ENCODE measurements at places on chromosomes 3 and 15.

DNA sequence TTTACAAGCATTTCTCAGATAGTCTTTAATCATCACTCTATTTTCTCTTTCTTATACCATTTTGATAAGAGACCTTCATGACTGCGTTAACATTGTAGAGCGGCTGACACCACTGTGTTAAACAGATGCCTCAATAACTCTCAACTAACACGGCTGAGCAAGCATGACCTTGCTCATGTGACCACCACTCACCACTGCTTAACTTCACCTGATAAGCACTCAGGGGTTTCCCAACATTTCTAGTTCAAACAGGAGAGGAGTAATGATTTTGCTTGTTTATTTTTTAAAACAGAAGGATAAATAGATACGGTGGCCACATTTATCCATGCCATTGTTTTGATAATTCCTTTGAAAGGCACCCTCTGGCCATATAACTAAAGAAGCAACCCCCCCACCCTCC lies 37.7 kb upstream of the TMEM45A start:
- DNase-seq: no peak

- no peak for DNase-seq
These were observed 52.9 kb upstream of the LIMD1 start for GRCh38 chr3:45541326-45542321.

DNA sequence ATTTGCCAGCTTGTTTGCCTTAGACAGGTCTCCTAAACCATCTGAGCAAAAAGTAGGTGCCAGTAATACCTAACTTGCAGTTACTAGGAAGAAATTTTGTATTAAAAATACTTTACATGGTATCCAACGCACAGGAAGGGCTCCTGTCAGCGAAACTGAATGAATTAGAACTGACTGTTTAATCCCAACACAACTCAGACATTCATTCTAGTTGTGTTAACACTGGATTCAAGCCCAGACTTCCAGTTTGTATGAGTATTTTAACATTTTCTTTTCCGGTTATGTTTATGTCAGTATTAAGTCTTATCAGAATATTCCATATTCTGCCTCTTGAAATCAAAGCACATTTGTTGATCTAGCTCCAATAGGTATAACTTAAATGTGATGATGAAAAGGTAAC lies 82.0 kb upstream of the SOX2 start:
- DNase-seq: no peak

DNA sequence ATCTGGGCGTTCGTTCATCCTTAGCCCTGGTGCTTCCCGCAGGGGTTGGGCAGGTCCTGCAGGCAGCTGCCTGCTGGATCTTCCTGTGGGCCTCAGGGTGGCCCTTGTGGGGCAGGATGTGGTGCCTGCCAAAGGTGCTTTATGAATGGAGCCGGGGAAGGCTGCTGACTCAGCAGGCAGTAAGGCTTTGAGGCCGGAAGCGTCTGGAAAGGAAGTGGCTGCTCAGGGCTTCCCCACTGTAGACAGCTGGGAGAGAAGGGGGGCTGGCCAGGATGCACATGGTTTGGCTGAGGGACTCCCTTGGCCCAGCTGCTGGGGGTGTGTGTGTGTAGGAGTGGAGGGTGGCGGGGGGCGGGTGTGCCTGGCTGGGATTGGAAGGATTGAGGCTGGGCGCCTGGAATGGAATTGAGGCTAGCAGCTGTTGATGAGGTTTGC lies 12.9 kb downstream of the CD276 start:
- peak; percentile 94 for DNase-seq

GRCh38 chr3:158200955-158201354 lies 91.1 kb downstream of the RSRC1 start:
- no peak for DNase-seq

Data from astrocyte (in vitro differentiated cells and primary cell).